ENCODE measurements at places on chromosomes 3 and 15.

- DNase-seq, result no peak
Measured at GRCh38 chr3:166405465-166405864, 568.2 kb upstream of the BCHE start.

- no peak for DNase-seq
Measured at GRCh38 chr3:38510631-38511030, 14.5 kb downstream of the EXOG start.

GRCh38 chr3:194384156-194384555 lies 14.6 kb upstream of the LRRC15 start:
- DNase-seq, result no peak

DNA sequence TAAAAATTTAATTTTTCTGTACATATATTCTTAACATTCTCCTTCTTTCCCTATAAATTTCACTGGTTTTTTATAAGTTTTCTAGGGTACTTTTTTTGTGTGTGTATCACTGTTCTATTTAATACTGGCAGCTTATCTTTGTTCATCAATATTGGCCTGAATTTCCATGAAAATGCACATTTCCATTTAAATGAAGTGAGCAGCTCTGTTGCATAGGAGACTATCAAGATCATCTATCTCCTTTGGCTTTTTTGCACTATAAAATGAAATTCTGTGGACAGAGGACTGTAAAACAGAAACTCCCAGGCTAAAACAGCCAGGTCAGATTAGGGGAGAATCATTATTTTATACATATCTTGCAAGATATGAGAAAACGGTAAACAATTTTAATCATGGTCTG lies 277.0 kb upstream of the ARL6 start:
- DNase-seq, result no peak

GRCh38 chr3:173762501-173762900 lies 365.0 kb downstream of the NLGN1 start:
- no peak for DNase-seq

- no peak for DNase-seq
Measured at GRCh38 chr3:111681661-111682426, 86.7 kb upstream of the ZBED2 start.

GRCh38 chr15:91368611-91369010 lies 268.6 kb downstream of the SV2B start:
- DNase-seq, result no peak

DNA sequence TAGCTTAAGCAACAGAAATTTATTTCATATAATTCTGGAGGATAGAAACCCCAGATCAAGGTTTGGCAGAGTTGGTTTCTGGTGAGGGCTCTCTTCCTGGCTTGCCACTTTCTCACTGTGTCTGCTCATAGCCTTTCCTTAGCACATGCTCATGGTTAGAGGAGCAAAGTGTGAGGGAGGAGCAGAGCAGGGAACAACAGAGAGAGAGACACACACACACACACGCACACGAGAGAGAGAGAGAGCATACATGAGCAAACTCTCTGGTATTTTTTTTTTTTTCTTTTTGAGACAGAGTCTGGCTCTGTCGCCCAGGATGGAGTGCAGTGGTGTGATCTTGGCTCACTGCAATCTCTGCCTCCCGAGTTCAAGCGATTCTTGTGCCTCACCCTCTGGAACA lies 36.8 kb upstream of the ZDHHC23 start:
- no peak for DNase-seq

Measured in activated B cell treated with CpG ODN at 0.5 μM for 24 hours (primary cell).